ENCODE measurements at places on chromosomes 1 and 21.

DNA sequence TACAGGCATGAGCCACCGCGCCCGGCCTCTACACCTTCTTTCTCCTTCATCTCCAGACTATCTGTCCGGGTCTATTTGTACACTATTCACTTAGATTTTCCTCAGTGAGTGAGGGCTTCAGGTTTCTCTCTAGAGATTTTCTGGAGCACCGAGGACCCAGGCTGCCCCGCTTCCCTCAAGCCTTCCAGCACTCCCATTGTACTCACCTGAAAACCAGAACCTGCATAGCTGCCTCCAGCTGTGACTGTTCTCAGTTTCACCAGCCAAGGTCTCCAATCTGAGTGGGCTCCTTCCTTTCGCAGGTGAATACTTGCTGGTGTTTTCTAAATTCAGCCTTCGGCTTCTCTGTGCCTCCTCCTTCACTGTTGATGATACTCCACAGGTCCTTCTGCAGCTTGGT, 12.9 kb upstream of the DMAP1 start:
- no peak for DNase-seq

- DNase-seq = no peak
These were observed 1500.2 kb upstream of the PRMT6 start for GRCh38 chr1:105556266-105556665.

- DNase-seq = no peak
These were observed 19.3 kb upstream of the ADARB1 start for GRCh38 chr21:45054927-45055612.

DNA sequence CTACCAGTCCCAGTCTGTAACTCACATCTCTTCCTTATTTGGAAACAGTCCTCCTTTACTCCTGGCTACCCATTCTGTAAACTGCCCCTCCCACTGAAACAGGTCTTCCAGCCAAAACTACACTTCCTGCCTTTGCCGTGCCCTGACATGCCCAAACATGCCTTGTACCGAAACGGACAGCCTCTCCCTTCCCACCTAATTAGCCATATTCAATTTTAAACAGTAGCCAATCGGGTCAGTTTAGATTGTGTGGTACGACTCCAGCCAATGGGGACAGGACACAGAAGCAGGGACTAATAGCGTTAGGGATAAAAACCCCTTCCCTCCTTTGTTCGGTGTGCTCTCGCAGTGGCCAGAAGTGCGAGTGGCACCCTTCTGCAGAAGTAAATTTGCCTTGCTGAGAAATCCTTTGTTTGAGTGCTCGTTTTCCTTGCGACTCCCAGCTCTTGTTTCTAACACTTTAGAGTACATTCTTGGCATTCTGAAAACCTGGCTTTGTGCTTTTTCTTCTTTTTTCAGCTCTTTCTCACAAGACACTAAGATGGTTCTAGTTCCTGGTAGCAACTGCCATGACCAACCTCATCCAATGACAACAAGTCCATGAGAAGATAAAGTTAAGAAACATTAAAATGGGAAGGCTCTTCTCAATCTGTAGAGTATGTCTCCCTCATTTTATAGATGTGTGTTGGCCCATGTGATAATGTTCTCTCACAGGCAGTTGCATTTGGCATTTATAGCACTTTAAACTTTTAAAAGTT, 325.1 kb upstream of the GREM2 start:
- no peak for DNase-seq

- no peak for DNase-seq
These were observed 612 bp downstream of the PSMA5 start for GRCh38 chr1:109425391-109426280.

DNA sequence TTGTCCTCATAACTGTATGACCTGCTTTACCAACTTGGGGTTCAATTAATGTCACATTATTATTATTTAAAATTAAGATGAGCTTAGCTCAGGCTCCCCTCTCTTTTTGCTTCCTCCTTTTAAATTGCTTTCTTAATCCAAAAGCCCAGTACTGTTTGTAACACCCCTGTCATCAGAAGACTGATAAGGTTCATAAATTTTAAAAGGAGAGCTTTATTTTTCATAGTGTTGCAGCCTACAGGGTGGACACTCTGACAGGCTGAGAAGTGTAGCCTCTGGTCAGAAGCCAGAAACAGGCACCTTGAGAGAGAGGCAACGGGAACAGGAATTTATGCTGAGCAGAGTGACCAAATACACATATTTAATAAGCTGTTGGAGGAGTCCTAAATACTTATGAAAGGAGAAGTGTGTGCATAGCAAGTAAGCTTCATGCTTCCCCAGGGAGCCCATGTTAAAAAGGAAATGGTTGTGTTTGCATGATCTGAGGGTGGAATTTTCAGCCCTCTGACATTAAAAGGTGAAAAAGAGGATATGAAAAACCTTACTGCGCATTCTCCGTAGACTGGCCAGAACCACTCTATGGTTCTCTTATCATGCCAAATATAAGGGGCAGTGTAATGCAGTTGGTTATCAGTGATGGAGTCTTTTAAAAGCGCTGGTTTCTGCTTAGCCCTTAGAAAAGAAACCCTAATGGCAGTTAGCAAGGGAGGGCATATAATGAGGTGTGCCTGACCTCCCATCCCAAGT, 30.5 kb upstream of the FGGY start:
- DNase-seq = no peak

DNA sequence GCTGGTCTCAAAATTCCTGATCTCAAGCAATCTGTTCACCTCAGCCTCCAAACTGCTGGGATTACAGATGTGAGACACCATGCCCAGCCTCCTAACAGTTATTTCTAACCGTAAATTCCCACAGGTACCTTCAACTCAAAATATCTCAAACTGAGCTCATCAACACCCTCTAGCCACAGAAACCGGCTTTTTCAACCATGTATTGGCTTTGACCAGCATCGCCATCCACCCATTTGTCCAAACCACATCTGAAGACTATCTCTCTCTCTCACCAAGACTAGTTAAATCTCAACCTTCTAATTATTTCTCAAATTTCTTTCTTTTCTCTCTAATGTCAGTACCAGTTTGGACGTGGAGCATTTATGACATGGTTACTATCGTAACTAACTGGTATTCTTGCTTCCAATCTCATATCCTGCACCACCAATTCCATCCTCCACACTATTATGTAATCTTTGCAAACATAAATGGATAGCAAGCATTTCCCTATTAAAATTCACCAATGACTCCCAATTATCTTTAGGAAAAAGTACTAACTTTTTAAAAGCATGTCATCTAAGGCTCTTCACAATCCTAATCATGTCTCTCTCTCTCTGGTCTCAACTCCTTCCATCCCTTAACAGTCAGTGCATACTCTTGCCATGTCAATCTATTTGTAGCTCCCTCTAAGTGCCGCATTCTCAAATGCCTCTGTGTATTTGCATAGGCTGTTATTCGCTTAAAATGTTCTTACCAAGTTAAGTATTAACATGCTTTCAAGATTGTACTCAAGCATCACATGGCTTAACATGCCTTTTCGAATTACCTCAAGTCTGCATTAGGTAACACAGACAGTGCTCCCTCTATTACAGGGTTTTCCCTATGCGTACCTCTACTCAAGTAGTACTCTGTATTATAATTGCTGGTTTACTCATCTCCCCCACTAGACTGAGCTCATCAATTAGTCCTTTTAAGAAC, 18.1 kb downstream of the RSBN1 start:
- DNase-seq = no peak

GRCh38 chr1:63074321-63074720, 248.0 kb upstream of the FOXD3 start:
- DNase-seq = no peak

DNA sequence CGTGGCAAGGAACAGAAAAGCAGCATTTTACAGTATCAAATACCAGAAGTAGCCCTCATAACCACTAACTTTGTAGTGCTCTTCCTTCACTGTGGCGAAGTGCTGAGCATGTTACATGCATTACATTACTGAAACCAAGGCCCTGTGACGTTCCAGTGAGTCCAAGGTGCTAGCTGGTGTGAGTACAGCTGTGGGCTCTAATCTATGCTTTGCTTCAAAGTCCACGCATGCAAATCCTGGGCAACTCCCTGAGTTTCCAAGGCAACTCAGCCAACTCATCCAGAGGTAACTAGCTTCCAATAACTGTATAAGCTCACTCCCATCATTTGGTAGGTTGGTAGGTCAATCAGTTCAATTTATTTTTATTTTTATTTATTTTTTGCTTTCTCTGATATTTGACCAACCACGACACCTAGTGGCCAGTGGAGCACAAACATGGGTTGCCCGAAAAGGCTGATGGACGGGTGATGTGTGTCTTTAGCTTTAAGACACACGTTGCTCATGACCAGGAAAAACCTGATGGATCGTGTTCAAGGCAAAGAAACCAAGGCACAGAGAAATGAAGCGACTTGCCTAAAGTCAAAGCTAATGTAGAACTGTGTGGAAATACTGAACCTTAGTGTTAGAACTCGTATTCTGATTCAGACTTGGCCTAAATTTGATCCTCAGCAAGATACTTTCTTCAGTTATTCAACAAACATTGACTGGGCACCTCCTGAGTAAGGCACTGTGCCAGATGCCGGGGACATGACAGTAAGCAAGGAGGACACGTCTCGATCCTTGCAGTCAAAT, 73.0 kb downstream of the GNG12 start:
- peak; percentile 57 for DNase-seq

DNA sequence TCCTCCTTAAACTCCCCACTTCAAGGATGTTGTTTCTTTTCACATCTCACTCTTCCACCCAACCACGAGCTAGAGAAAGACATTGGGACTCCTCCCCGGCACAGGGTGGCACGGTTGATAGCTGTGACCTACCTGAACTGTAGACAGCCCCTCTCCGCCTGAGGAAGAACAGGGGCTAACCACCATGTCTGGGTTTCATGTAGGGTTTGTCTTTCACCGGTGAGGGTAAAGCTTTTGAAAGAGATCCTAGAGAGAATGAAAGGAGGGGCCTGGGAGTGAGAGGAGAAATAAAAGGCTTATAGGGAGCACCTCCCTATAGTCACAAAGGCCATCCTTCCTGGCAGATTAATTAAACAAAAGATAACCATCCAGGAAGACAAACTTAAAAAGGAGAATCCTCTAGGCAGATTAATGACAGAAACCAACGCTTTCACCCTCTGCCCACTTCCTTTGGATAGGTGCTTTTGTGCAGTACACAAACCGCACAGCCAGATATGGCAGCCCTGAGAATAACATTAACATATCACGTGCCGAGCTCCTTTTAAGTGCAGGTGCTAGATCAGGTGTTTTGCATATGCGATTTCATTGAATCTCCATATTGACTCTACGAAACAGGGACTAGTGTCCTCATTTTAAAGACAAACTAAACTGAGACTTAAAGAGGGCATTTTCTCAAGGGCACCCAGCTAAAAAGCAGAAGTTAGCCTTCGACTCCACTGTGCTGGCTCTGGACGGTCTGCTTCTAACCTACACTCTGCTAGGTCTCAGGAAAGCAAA, 178.1 kb upstream of the RUNX1 start:
- DNase-seq = no peak

DNA sequence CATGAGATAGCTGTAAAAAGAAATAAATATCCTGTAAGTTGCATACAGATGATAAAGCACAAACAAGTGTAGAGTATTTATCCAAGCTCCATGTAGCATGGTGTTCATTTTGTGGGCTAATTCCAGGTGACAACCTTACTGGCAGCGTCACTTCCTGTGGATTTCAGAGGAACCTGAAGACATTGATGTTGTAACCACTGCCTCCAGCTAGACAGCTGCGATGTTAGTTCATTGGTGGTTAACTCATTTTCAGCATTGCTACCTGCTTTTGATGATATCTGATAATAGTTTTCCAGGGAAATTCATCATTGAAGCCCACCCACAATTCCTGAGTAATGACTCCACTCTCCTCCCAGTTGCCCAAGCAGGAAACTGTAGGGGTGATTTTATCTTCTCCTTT, 3.0 kb downstream of the HSD3B1 start:
- DNase-seq = no peak

GRCh38 chr1:228804640-228805413, 69.5 kb downstream of the RHOU start:
- DNase-seq = no peak

DNA sequence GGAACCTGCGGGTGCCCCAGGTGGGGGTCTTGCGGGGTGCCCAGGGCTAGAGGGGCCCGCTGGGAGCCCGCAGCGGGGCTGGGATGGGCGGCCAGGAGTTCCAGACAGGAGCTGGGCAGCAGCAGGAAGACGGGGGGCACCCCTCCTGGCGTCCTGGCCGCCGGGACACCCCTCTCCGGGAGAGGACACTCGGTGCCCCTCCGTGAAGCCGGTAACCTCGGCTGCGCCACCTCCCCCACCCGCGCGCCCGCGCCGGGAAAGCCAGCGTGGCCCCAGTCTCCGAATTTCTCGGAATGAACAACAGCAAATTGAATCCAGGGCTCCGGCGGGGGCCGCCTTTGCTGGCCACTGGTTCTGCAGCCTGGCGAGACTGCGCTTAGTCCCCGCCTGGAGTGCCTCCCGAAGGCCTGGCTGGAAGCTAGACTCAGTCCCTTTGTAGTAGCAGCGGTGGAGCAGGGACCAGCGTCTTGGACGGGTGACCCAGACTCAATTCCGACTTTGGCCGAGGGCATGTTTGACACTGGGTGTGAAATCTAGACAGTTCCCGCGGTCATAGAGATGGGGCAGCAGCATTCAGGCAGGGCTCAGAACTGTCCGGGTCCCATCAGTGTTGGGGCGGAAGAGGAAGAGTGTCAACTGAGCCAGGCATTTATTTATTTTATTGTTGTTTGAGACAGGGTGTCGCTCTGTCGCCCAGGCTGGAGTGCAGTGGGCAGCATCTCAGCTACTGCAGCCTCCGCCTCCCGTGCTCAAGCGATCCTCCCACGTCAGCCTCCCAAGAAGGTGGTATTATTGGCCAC, 773 bp downstream of the IFNGR2 start:
- DNase-seq = no peak

GRCh38 chr1:30409476-30410152, 313.8 kb downstream of the MATN1 start:
- no peak for DNase-seq

DNA sequence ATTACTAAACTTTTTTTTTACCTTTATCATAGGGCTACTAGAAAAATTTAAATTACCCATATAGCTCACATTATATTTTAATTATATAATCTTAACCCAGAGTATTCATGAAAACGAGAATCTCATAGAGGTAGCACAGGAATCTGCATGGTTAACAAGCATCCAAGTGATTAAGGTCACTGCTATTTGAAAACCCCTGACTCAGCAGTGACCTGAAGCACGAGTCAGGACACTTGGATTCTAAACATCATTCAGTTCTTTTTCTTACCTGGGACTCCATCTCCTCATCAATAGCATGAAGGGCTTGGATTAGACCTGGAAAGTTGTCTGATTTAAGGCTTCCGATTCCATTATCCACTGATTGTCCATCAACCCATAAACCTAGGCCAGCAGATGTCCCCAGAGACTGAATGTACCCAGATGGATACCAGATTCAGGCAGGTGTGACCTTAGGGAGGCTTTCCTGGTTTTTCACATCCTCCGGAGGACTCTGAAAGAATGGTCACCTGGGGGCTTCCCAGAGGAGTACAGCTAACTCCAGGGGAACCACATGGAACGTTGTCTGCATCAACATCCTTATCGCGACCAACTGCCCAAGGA, 174.3 kb downstream of the SETD4 start:
- DNase-seq = no peak
